HCEC 1CT (cell line): ENCODE measurements at places on chromosomes 3 and 15.
A peak's percentile ranks its signal among the peaks of the same experiment; 100 is the strongest.

GRCh38 chr15:94400526-94401298 is 169.4 kb downstream of the MCTP2 start:
- DNase-seq: no peak

GRCh38 chr3:177050501-177051237 is 146.6 kb downstream of the TBL1XR1 start:
- peak; percentile 56 for DNase-seq

DNA sequence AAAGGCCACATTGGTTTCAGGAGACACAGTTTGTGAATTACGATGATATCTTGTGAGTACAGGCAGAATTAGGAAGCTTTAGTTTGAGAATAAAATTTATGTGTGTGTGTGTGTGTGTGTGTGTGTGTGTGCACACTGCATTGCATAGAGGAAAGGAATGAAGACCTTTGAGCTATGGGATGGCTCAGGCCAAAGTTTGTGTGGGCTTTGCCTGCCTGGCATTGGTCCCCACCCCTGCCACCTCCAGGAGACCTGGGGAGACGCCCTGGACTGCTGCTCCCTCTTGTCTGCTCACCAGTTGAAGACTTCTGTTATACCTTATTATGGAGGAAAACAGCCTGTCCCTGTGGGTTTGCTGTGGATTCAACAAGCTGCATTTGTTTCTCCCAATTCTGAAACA is 37.2 kb downstream of the TIGIT start:
- no peak for DNase-seq

DNA sequence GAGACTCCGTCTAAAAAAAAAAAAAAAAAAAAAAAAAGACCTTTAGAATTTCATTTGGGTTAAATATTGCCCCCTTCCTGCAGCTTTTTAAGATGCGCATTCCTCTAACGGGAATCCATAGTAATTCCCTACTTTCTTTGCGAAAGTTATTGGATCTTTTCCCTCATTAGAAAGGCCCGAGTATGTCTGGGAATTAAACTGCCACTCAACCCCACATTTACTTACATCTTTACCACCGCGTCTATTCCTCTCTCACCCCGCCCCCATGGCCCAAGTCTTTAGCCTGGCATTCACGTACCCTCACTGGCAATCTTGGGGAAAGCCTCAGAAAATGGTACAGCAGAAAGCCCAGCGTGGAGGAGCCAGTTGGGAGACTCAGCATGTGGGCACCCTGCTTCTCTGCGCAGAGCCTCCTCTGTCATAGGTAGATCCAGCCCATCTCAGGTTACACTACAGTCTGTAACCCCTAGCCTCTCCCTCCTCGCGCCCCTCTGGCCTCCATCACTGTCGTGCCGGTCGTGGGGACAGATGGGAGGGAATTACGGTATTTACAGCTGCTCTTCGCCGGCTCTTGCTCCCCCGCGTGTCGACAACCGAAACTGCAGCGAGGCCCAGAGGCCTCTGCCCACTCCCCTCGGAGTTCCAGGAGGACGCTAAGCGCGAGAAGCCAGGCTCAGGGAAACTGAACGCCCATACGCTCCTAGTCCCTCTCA is 6.4 kb upstream of the ANKDD1A start:
- peak; percentile 56 for DNase-seq

DNA sequence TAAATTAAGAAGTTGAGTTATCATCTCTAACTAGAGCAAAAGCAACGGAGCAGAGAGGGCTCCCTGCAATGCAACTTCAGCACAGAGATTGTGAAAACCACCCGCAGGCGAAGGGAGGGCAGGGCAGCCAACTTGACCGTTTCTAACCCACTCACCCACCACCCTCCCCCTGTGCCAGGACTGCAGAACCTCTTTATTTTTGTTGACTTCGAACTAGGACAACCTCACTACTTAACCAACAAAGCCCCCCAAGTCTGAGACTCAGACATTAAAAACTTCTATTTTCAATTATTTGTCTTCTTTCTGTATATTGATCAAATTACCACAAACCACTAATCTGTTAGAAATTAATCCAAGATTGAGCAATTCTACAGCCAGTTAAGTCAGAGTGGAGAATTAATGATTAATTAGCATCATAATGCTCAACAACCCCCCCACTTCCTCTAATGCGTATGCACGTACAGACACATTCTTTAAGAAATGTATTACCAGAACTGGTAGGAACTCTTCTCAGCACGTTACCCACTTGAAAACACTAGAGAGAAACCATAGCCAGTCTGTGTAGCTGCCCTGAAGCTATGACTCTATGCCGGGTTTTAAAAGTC is 2.0 kb downstream of the MGLL start:
- DNase-seq: peak; percentile 56

- peak; percentile 99 for DNase-seq
These were observed 103.0 kb downstream of the SUCNR1 start for GRCh38 chr3:151976211-151977050.

DNA sequence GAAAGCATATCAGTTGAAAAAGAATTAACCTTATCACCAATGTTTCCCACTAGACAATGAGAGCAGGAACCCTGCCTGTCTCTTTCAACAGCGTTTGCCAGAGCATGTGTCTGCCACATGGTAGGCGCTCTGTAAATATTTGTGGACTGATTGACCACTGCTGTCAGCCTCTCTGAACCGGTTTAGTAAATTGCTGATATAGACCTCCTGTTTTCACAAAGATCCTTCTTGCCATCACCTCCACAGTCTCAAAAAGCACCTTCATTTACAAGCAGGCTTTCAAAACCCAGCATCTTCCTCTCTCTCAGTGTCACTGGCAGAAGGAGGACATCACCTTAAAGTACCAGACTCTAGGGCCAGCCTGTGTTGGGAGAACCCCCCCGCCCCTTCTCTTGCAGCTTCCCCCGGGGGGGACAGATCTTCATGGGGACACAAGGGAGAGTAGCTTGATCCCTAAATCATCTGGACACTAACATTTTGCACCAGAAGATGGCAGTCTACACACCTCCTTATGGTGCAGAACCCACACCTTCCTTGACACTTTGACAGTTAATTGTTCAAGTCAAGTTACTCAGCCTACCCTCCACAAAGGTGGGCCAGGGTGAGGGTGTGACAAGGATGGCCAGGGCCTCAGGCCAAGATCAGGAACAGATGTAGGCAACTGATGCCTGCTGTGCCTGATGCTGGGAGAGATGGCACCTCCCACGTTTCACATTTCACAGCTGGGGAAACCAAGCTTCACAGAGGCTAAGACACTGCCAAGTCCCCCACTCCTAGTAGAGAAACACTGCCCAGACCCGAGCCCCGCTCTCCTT is 37.8 kb upstream of the USP3 start:
- peak; percentile 59 for DNase-seq

DNA sequence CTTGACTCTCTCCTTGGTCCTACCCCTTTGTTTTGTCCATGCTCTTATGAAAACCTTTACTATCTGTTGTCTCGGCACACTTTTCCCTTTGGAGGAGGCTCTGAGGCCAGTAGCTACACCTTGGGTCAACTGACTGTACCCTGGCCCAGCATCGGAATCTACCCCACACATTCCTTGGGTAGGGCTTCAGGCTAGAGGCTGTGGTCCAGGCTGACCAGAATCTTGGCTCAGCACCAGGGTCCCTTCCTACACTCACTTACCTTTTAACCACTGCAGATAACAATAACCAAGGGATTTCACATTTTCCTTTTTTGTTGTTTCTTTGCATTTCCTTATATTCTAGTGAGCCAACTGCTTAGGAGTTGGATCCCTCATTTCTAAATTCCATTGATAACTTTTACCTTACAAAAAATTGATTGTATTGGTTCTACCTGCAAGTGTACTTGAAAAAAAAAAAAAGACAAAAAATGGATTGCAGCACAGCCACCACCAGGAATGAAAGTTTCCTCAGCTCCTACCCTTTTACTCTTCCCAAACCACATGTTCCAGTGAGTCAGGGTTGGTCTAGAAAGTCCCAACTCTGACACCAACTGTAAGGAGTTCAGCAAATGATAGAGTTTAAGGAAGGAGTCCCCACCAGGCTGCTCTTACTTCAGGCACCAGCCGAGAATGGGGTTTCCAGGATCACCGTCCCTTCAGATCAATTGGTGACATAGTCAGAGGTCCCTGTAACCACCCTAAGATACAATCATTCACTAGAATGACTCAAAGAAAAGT is 95.6 kb downstream of the FBLN2 start:
- DNase-seq: no peak

- peak; percentile 15 for DNase-seq
These were observed 183.3 kb upstream of the ZBTB20 start for GRCh38 chr3:115330430-115330829.

GRCh38 chr3:58333206-58334012 is 717 bp downstream of the PXK start:
- DNase-seq: peak; percentile 41

DNA sequence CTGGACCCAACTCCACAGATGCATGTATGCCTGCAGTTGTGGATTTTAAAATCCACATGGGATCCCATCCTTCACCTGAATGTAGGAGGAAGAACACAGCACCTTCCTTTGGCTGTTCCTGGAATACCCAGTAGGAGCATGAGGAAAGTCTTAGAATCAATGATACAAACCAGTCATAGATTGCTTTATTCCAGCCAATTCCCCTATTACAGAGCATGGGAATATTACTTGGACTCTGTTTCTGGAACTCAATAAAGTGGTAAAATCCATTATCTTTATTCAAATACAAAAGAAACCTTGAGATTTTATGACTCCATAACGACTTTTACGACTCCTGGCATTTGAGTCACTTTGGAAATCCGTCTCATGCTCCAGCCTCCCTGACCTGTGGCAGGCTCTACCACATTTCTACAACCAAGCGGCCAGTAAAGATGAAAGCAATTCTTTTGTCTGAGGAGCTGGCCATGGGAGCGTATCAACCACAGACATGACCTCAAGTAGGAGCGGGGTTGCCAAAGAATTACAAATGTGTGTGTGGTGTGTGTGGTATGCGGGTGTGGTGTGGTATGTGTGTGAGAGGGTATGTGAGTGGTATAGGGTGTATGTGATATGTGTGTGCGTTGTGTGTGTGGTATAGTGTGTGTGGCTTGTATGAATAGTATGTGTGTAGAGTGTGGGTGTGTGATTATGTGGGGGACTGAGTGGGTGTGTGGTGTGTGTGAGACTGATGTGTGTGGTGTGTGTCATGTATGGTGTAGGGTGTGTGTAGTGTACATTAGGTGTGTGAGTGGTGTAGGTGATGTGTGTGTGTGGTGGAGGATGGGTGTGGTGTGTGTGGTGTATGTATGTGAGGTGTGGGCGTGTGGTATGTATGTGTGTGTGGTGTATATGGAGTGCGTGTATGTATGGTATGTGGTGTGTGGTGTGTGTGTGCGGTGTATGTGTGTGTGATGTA is 40.0 kb downstream of the ARRDC4 start:
- no peak for DNase-seq

DNA sequence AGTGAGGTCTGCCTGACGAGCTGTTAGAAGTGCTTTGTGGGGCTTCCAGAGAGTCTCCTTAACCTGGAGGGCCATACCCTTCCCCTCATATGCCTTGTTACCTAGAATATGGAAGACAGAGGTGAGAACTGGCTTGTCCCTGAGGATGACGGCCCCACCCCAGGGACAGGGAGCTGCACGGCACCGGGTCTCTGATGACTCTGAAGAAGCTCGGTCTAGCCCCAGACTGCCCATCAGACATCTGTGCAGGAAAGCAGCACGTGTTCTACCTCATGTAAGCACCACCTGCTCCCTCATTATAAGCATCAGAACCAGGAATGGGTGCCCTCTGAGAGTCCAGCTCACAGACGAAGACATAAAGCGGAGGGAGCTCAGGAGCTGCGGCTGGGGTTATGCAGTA is 18.0 kb downstream of the MYO5C start:
- DNase-seq: no peak

- DNase-seq: no peak
These were observed 3.1 kb downstream of the C3orf20 start for GRCh38 chr3:14678015-14678503.

DNA sequence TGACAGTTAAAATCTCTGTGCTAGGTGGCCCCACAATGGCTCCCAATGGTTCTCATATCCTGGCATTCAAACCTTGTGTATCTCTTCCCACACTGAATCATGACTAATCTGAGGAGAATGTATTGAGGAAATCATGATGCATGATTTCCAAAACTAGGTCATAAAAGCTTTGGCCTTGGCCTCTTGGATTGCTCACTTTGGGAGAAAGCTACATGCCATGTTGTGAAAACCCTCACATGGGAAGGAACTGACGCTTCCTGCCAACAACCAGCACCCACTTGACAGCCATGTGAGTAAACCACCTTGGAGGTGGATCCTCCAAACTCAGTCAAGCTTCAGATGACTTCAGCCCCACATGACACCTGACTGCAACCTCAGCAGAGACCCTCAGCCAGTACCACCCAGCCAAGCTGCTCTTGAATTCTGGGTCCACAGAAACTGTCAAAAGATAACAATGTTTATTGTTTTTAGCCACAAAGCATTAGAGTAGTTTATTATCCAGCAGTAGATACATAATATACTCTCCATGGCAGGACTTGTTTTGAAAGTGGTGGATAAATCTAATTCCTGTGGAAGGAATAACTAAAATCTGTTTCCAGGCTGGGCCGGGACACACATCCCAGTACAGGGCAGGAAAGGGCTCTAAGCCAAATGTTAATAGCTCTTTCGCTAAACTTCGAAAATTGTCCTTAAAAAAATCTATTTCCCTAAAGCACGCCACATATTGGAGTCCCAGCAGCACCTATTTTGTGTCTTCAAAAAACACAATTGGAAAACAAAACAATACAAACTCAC is 1.0 kb upstream of the ZNF620 start:
- DNase-seq: peak; percentile 98

DNA sequence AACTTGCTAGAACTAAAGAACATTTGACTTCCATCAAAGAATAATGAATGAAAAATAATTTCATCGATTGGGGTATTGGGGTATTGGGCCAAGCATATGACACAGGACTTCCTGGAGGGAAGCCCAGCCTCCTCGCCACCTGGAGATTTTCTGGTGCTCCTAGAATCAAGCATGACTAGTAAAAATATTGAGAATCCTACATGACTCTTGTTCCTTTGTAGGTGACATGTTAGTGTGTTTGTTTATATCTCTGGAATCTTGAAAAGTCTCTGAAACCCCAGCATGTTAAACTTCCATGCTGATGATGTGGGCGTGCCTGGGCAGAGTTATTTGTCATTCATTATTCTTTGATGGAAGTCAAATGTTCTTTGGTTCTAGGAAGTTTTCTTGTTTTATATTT is 90.1 kb upstream of the EPHB3 start:
- DNase-seq: no peak

GRCh38 chr3:17076940-17077605 is 192.3 kb downstream of the PLCL2 start:
- no peak for DNase-seq

DNA sequence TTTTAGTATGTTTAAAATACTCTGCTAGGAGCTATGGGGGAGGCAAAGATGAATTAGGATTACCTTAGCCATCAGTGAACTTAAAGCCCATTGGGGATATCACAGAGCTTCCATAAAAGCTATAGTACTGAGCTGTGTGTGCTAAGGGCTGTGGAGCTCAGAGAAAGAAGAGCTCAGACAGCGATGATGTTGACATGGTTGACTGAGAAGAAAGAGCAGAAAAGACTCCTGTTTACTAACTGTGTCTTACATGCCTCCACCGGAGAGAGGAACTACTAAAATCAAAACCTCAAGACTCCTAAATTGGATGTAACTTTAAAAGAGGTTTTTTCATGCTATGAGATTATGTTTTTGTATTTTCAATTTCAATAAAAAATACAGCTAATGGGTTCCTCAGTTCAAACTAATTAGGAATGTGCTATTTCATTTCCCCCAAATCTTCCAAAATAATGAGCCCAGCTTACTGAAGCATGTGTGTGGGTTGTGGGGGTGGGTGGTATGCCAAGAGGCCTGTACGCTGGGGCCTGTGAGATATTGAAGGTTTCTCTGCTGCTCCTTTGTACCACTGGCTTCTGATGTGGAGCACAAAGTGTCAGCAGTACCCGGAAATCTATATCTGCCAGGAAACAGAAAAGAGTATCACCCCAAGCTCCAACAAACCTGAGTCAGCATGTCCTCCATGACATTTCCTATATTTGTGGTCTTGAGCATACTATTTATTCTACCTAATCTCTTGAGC is 22.7 kb downstream of the DGKG start:
- DNase-seq: no peak
